ENCODE measurements at places on chromosomes 4 and X.

DNA sequence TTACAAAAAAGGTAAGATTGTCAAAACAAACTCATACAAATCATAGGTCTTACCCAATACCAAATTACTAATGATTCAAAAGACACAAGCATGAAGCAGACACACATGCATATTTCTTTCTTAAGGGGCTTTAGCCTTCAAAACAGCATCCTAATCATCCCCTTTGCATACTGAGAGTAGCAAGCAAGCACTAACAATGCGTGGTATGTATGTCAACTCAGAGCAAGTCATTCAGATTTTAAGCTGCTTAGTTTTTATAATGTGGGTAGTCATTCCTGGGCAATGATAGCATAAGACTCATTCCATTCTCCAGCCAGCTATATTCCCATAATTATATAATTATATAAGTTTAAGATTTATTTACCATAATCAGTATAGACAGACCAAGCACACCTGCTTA lies 219.6 kb downstream of the DKK2 start:
- peak; percentile 62 for DNase-seq

- no peak for DNase-seq
These were observed 184.9 kb downstream of the NSUN7 start for GRCh38 chr4:40934676-40935075.

- DNase-seq: no peak
These were observed 11.6 kb upstream of the ING2 start for GRCh38 chr4:183493246-183493645.

GRCh38 chr4:104909376-104909775 lies 237.3 kb upstream of the TET2 start:
- DNase-seq: no peak

GRCh38 chr4:118774321-118774720 lies 61.6 kb downstream of the SEC24D start:
- DNase-seq: no peak

DNA sequence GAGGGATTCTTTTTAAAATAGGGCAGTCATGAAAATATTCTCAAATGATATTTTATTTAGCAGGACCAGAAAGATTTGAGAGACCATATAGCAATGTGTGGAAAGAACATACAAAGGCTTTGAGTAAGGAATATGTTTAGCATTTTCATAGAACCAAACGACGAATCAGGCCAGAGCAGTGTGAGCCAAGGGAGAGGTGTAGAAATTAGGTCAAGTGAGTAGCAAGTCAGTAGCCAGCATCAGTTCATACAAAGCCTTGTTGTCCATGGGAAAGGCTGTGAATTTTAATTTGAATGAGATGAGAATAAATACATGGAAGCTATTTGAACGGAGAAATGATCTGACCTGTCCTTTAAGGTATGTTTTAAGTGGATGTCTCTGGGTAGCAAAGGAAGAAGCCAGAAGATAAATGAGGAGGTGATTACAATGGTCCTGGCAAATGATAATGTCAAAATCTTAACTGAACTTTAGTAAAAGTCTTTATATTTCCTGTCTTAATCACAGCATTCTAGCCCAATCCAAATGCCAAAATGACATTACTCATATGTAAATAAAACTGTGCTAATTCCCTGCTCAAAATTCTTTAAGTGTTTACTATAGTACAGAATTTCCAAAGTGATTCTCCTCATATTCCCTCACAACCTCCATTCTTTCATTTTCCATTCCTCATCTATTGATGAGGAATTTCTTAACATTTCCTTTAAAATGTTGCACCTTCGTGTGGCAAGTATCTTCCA lies 155.7 kb upstream of the SLIT2 start:
- DNase-seq: no peak

GRCh38 chrX:3184176-3184930 lies 143.1 kb downstream of the ARSF start:
- DNase-seq: no peak

- no peak for DNase-seq
These were observed 104.8 kb downstream of the PHKA2 start for GRCh38 chrX:18879144-18879543.

DNA sequence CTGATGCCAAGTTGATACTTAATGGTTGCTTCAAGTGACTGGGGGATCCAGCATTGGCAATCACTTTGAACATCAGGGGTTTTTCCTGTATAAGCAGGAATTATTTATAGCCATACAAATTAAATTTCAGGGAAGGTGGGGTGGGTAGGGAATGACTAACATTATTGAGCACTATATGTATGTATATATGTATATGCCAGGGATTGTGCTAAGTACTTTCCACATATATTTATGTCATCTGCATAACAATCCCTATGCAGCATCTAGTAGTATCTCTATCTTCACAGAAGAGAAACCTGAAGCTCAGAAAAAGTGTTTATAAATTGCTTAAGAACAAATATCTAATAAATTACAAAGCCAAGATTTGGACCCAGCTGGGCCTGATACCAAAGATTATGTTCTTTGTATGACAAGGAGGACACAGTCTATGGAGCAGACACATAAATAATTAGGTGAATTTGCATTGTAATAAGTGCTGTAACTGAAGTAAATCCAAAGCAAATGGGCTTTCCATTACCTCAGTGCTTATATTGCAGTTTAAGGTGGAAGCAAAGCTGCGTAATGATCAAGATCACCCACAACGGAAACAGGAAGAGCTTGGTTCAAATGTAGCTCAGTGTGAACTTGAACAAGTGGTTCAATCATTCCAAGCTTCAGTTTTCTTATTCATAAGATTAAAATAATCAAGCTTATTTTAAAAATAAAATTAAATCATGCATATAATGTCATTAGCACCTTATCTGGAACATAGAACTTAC lies 18.9 kb upstream of the RASGEF1B start:
- DNase-seq: no peak

DNA sequence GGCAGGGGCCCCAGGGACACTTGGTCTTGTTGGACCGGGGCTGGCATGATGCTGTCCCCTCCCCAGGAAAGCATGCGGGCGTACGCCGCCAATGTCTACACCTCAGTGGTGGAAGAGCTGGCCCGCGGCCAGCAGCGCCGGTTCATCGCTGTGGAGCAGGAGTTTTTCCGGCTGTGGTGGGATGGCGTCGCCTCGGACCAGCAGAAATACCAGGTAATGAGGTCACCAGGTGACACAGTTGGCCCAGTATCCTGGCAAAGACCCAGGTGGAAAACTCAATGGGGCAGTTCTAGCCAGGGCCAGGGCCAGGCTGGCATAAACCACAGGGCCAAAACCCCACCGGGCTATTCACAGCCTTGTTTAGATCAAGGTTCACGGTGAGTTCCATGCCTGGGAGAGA lies 1.5 kb downstream of the MAN2B2 start:
- DNase-seq: no peak

- DNase-seq: peak; percentile 22
These were observed 378.4 kb downstream of the ANKRD50 start for GRCh38 chr4:124334119-124334518.

GRCh38 chr4:38920677-38921076 lies 53.1 kb downstream of the FAM114A1 start:
- DNase-seq: no peak

DNA sequence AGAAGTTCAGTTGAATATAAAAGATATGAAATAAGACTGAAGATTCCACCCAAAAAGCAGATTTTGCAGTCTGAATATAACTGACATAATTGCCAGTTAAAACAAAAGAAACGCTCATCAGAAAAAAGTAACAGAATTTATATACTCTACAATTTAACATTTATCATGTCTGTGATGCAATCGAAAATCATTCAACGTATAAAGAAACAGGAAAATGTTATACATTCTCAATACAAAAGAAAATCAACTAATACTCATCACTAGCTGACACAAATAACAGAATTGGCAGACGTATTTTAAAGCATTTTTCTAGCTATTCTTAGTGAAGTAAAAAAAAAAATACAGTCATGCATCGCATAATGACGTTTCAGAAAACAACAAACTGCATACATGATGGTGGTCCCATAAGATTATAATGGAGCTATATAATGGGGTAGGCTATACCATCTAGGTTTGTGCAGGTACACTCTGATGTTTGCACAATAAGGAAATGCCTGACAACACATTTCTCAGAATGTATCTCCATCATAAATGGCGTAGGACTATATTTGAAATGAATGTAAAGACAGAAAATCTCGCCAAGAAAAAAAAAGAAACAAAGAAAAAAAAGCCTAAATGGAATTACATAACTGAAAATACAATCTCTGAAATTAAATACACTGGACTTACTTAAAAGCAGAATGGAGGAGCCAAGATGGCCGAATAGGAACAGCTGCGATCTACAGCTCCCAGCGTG lies 34.3 kb downstream of the OR13H1 start:
- DNase-seq: no peak

DNA sequence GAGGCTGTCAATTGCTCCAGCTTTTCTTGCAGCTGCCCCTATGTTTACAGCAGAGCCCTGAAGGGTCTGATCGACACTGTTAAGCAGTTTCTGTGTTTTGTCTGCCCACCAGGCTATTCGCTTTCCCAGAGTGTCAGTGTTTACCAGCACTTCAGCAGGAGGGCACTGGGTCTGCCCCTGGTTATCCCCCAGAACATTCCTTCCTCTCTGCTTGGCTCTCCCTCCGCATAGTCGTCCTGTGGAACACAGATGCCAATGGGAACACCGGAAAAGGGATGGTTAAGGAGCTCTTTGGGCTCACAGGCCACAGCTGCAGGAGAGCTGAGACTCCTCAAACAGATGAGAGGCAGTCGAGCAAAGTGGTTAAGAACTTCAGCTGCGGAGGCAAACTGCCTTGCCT lies 71.3 kb upstream of the FBXW7 start:
- DNase-seq: no peak

- DNase-seq: no peak
These were observed 278.1 kb downstream of the NKX6-1 start for GRCh38 chr4:84220990-84221389.

GRCh38 chr4:101475246-101475645 lies 127.9 kb upstream of the PPP3CA start:
- no peak for DNase-seq

GRCh38 chr4:38114386-38115150 lies 154.4 kb downstream of the PTTG2 start:
- DNase-seq: no peak

DNA sequence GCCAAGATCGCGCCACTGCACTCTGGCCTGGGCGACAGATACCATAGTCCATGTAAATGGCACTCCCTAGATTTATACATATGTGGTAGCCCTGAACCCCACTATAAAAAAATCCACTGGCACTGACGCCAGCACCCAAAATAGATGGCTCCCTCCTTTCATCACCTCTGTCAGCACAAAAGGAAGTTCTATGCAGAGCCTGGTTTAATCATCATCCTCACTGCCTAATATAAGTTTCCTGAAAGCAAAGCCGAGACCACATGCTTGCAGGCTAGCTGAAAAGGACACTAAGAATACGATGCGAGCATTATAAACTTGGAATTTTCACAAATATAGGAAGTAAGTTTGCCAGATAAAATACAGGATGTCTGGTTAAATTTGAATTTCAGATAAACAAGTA lies 27.5 kb upstream of the DOCK11 start:
- DNase-seq: no peak

DNA sequence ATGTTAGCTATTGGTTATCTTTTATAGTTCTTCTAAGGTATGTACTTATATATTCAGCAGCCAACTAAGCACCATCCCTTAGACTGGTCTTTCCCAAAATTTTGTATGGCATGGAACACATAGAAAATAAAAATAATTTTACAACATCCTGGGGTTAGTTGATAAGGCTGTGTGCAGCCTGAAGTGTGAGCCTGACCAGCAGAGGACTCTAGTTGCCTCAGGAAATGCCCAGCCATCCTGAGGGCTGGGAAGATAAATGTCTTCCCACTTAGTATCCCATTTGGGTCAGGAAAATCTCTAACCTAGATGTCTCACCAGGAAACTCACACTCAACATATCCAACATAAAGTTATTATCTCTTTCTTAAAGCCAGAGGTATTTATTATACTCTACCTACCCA lies 251.4 kb upstream of the POF1B start:
- DNase-seq: no peak

- no peak for DNase-seq
These were observed 95.4 kb downstream of the VCX2 start for GRCh38 chrX:8075636-8076035.
